Activated CD8-positive, alpha-beta T cell treated with anti-CD3 and anti-CD28 coated beads, Interleukin-2, amount 10 ng/mL, durations not matched to agents 7 days and 5 days (primary cell): ENCODE measurements at places on chromosomes 5 and 9. TPM values are rescaled to one million over a fixed set of nuclear protein-coding genes. Genes with fewer than 3 reads are reported as not detected.
A peak's percentile ranks its signal among the peaks of the same experiment; 100 is the strongest.

Gene TMEM252
- total RNA-seq, result not detected

DNA sequence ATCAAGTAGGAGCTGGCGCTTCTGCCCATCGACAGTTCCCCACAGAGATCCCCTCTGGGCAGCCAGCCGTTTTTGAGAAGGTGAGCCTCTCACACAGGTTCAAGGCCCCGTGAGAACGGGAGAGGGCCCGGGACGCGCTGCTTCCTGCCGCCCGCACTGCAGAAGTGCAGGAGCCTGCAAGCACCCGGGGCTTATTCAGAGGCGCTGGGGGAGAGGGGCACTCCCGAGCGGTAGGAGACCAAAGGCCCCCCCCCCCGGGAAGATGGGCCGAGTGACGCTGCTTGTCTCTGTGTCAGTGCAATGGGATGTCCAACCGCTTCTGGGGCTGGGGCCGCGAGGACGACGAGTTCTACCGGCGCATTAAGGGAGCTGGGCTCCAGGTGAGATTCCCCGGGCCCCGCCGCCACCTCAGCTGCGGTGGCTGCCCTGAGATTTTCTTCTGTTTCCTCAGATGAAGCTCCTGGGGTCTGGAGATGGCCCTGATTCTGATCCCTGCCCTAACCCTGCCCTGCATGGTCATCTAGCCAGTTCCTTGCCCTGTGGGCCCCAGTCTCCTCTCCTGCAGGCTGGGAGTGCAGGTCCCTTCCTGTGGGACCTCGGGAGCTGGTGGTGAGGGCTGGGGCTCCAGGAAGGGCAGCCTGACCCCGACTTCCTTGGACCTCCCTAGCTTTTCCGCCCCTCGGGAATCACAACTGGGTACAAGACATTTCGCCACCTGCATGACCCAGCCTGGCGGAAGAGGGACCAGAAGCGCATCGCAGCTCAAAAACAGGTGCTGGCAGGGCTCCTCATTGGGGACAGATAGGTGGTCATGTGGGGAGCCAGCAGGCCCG, 8.5 kb downstream of the B4GALT7 start:
- H3K4me3 ChIP-seq, result no peak overlapping the region
- DNase-seq, result no peak
- peaks cover 2% of the 10 kb centered on the region for H3K36me3 ChIP-seq
- no peak overlapping the region for H3K27ac ChIP-seq
- H3K27me3 ChIP-seq, result no peaks in the 10 kb centered on the region
- H3K4me1 ChIP-seq, result peaks cover 4% of the 10 kb centered on the region

Gene MEIKIN
- total RNA-seq, result not detected

GRCh38 chr9:18526685-18527084, 52.7 kb downstream of the ADAMTSL1 start:
- H3K4me3 ChIP-seq, result no peak overlapping the region
- H3K36me3 ChIP-seq, result no peaks in the 10 kb centered on the region
- no peaks in the 10 kb centered on the region for H3K27me3 ChIP-seq
- DNase-seq, result no peak
- no peaks in the 10 kb centered on the region for H3K4me1 ChIP-seq
- H3K27ac ChIP-seq, result no peak overlapping the region

DNA sequence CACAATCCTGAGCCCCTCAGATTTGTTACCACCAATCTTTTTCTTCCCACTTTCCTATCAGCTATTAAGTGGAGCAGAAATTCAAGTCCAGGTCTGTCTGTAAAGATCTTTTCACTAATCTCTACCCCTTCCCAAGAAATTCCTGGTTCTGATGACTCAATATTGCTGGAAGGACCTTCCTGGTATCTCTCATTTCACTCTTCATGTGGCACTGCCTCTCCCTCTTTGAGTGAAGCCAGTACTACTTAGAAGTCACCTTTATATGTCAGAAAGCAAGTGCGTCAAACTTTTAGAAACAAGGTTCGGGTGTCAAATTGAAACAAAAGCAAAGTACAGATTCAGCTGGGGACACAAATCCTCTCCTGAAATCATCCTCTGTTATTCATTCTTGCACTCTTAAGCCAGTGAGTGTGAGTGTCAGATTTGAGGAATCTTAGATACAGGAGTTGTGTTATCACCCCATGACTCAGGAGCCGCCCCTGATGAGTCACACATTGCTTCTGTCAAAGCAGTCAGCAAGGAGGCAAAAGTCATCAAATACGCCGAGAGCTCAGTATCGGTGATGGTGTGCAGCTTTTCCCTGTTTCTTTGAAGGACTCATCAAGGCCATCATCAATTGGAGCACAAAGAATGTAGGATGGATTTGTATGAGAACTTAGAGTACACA, 313.0 kb downstream of the CETN3 start:
- H3K27me3 ChIP-seq, result no peaks in the 10 kb centered on the region
- H3K4me3 ChIP-seq, result no peak overlapping the region
- H3K27ac ChIP-seq, result no peak overlapping the region
- H3K36me3 ChIP-seq, result no peaks in the 10 kb centered on the region
- no peaks in the 10 kb centered on the region for H3K4me1 ChIP-seq

GRCh38 chr5:113269023-113269997, 165.5 kb downstream of the TSSK1B start:
- no peak overlapping the region for H3K27ac ChIP-seq
- H3K36me3 ChIP-seq, result no peaks in the 10 kb centered on the region
- H3K4me3 ChIP-seq, result no peak overlapping the region
- no peaks in the 10 kb centered on the region for H3K27me3 ChIP-seq
- no peak for DNase-seq
- peaks cover 17% of the 10 kb centered on the region for H3K4me1 ChIP-seq

- H3K27ac ChIP-seq, result peak overlapping the region; percentile 96
- H3K4me3 ChIP-seq, result peak overlapping the region; percentile 31
- H3K27me3 ChIP-seq, result no peaks in the 10 kb centered on the region
- H3K4me1 ChIP-seq, result peaks cover 93% of the 10 kb centered on the region
- no peak for DNase-seq
These were observed 27.6 kb downstream of the SEMA4D start for GRCh38 chr9:89470224-89470839.

- no peak overlapping the region for H3K4me3 ChIP-seq
- no peaks in the 10 kb centered on the region for H3K27me3 ChIP-seq
- DNase-seq, result no peak
- H3K4me1 ChIP-seq, result no peaks in the 10 kb centered on the region
- H3K27ac ChIP-seq, result no peak overlapping the region
These were observed 147.6 kb downstream of the NR2F1-AS1 start for GRCh38 chr5:93433422-93433821.

DNA sequence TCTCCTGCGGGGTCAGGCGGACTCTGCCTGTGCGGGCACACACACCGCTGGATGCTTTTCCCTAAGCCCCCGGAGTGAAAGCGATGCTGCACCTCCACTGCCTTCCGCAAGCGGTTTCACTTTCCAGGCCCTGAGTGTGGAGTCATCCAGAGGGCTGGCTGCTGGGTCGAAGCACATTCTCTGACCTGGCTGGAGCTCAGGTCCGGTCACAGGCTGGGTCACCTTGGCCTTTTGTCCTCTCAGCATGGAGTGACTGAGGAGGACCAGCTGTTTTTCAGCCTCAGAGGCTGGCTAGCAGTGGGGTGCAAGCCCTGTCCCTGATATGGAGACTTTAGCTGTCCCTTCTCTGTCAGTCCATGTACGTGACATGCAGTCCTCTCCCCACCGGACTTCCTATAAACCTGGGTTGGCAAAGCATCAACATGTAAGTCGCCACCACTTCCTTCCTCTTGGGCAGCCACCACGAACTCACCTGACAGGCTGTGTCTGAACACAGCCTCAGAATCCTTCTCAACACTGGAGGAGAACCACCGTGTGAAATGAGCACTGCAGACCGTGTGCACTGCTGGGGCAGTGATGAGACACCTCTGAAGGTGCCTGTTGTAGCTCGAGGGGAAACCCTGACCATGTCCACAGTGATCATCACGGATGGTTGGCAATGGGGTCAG, 51.3 kb downstream of the GADD45G start:
- peak; percentile 74 for DNase-seq
- H3K36me3 ChIP-seq, result peaks cover 3% of the 10 kb centered on the region
- peaks cover 22% of the 10 kb centered on the region for H3K27me3 ChIP-seq
- peaks cover 42% of the 10 kb centered on the region for H3K4me1 ChIP-seq

DNA sequence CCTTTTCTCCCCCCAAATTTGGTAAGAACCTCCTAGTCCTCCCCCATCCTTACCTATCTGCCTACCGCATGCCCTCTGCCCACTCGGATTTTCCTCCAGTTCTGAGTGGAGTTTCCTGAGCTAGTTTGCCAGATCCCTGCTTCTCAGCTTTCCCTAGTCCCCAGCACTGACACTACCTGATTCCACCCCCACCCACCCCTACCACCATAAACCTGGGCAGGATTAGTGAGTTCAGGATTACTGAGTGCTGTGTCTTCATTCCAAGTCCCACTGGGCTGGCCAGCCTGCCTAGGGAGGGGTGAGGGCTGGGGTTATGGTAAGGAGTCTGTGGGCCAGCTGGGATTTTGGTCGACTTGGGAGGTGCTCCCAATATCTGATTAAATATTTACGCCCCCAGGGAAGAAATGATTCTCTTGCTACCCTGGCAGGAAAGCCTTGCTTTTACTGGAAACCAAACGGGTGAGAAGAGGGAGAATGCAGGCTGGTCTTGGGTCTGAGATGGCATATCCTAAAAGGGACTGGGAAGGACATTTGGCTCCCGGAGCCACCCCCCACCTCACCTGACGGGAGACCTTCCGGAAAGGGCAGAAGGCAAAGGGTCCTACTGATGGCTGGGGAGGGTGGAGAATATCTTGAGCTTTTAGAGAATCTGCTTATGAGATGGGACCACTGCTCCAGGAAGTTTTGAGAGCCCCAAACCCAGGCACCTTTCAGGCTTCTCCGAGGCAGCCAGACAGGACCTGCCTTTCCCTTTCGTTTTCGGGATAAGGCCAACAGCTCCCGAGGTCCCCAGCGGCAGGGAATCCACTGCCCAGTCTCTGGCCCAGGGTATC, 3.7 kb downstream of the PITX1 start:
- no peak for DNase-seq
- peaks cover 70% of the 10 kb centered on the region for H3K27me3 ChIP-seq
- no peak overlapping the region for H3K27ac ChIP-seq
- peak overlapping the region; percentile 49 for H3K4me3 ChIP-seq

GRCh38 chr5:45609661-45610060, 86.5 kb downstream of the HCN1 start:
- no peak for DNase-seq
- H3K27me3 ChIP-seq, result no peaks in the 10 kb centered on the region
- no peaks in the 10 kb centered on the region for H3K4me1 ChIP-seq
- H3K36me3 ChIP-seq, result no peaks in the 10 kb centered on the region
- no peak overlapping the region for H3K4me3 ChIP-seq
- no peak overlapping the region for H3K27ac ChIP-seq

GRCh38 chr9:122477826-122478225, at the start of gene OR1J1:
Gene OR1J1, minus strand, starts transcription at chr9:122477926. Its CDS starts 0 bp downstream, at chr9:122477926.
- H3K4me1 ChIP-seq, result no peaks in the 10 kb centered on the region
- peaks cover 29% of the 10 kb centered on the region for H3K27me3 ChIP-seq
- H3K36me3 ChIP-seq, result no peaks in the 10 kb centered on the region
- no peak within 1 kb of the TSS for H3K27ac ChIP-seq

DNA sequence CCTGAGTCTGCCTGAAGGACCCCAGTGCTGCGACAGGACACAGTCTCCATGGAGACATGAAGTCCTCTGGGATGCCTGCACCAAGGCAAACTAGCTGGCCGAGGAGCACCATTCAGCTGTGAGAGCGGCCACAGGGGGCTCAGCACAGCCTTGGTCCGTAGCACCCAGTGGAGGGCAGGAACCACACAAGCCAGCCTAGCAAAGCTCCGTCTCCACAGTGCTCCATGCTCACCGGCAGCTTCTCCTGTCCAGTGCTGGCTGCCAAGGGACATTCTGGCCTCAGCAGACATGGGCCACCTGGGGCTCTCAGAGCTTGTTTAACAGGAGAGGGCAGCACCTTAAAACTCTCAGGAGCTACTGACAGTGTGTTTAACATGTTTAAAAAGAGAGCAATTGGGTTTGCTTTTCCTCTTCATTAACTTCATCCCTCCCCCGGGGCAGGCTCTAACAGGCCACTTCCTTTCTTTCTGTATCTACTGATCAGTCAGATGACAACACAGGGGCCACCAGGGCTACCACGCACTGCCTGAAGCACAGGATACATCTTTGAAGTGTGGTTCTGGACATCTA, 57.0 kb downstream of the SECISBP2 start:
- H3K36me3 ChIP-seq, result peaks cover 43% of the 10 kb centered on the region
- H3K27ac ChIP-seq, result peak overlapping the region; percentile 89
- peak; percentile 73 for DNase-seq
- H3K27me3 ChIP-seq, result no peaks in the 10 kb centered on the region

Gene TMEFF1
- not detected for total RNA-seq

Gene CENPH
- total RNA-seq, result 48.5 TPM

DNA sequence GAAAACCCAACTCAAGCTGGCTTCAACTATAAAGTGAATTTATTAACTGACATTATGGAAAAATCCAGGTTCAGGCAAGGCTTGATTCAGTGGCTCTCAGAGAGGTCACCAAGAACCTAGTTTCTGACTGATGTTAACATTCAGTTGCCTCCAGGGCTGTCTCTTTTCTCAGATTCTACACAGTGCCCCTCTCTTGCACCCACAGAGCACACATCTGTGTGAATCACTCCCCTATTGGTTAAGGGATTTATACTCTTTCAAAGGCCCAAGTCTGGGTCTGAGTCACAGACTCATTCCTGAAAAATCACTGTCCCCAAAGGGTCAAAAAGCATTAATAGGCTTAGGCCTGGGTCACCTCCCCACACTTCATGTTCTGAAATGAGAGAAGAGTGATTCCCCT, 6.2 kb upstream of the HAVCR2 start:
- peaks cover 56% of the 10 kb centered on the region for H3K4me1 ChIP-seq
- no peak overlapping the region for H3K4me3 ChIP-seq
- peaks cover 13% of the 10 kb centered on the region for H3K36me3 ChIP-seq
- DNase-seq, result no peak
- H3K27me3 ChIP-seq, result no peaks in the 10 kb centered on the region

- no peaks in the 10 kb centered on the region for H3K4me1 ChIP-seq
- no peak overlapping the region for H3K4me3 ChIP-seq
- no peaks in the 10 kb centered on the region for H3K36me3 ChIP-seq
- H3K27me3 ChIP-seq, result no peaks in the 10 kb centered on the region
- no peak overlapping the region for H3K27ac ChIP-seq
These were observed 212.2 kb upstream of the ACO1 start for GRCh38 chr9:32172256-32172655.

DNA sequence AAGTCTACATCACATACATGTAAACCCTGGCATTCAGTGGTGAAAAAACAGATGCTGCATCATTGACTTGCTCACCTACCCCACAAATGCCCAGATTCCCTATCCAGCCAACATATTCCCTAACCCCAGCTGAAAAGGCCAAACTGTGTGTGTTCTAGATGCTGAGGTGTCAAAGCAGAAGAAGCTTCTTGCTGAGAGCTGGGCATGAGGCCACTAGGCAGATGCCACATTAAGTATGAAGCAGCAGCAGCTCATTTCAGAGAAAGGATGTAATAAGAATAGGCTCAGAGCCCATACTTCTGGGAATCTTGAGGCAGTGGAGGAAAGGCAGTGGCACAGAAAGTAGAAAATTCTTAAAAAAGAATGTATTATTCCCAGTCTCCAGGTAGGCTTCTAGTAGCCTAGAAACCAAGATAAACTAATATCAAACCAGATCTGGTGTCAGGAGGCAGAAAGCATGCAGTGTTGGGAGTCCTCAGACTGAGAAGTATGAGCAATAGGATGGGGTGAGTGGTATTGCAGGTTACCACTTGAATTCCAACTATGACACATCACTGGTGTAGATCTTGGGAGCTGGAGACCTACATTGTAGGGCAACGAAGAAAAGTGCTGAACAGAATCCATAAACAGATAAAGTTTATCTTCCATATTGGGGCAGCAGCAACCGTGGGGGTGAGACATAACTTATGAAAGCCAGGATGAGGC, 71.9 kb upstream of the GRHPR start:
- no peak overlapping the region for H3K4me3 ChIP-seq
- H3K4me1 ChIP-seq, result no peaks in the 10 kb centered on the region
- H3K36me3 ChIP-seq, result peaks cover 19% of the 10 kb centered on the region
